SK-MEL-5 (cell line): ENCODE measurements at places on chromosomes 5 and 9. TPM values are rescaled to one million over a fixed set of nuclear protein-coding genes. Genes with fewer than 3 reads are reported as not detected.

- no peak for DNase-seq
Measured at GRCh38 chr9:3900673-3901318, 375.0 kb upstream of the RFX3 start.

DNA sequence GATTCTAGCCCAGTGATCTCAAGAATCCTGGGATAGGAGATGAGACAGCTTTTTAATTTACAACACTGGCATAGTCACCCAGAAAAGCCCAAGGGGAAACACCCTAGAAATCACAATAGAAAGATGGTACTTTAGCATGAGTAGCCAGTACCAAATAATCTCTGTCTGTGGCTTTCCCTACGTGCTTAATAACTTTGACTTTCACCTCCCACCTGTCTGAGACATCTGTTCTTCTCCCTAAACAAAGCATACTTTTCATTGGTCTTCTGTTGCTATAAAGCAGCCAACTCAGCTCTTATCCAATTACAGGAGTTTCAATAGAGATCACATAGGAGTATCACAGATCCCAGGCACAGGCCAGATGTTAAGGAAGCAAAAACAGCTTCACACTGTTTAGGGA is 10.4 kb downstream of the MARCHF3 start:
- DNase-seq: no peak

The FGFR4 gene
- total RNA-seq: 15.2 and 16.6 TPM in 2 replicates

GRCh38 chr9:116450378-116451139 is 236.5 kb upstream of the TRIM32 start:
- DNase-seq: no peak

GRCh38 chr9:88258601-88259000 is 120.3 kb upstream of the SPATA31C2 start:
- DNase-seq: no peak

The NR4A3 gene
- total RNA-seq: 37.7 and 43.5 TPM in 2 replicates

DNA sequence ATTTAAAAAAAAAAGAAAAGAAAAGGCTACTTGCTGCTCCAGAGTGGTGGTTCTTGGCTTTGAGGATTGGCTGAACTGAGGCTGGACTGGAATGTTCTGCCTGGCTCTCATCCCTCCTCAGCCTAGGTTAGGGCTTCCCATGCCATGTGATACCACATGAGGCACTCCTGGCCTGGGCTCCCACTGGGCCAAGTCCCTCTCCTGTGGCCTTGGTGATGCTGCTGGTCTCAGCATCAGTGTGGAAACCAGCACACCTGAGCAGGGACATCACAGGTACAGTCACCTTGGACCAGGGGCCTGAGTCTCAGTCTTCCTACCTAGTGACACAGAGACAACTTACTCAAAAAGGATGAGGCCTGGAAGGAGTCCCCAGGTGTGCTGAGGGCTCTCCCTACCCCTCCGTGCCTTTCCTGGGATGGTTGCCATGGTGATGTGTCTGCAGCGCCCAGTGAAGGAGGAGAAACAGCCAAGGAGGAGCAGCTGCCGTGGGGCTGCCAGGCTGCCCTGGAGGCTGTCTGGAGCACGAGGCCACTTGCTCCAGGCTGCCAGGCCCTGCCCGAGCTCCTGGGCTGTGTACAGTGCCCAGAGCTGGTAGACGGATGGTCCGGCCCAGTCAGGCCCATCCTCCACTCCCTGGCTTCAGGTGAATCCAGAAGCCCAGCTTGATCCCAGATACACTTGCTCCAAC is 71.0 kb downstream of the WNK2 start:
- DNase-seq: no peak

GRCh38 chr5:128551476-128551875 is 13.4 kb upstream of the FBN2 start:
- DNase-seq: no peak

The FOXD1 gene
- 5.3 and 13.1 TPM in 2 replicates for total RNA-seq

DNA sequence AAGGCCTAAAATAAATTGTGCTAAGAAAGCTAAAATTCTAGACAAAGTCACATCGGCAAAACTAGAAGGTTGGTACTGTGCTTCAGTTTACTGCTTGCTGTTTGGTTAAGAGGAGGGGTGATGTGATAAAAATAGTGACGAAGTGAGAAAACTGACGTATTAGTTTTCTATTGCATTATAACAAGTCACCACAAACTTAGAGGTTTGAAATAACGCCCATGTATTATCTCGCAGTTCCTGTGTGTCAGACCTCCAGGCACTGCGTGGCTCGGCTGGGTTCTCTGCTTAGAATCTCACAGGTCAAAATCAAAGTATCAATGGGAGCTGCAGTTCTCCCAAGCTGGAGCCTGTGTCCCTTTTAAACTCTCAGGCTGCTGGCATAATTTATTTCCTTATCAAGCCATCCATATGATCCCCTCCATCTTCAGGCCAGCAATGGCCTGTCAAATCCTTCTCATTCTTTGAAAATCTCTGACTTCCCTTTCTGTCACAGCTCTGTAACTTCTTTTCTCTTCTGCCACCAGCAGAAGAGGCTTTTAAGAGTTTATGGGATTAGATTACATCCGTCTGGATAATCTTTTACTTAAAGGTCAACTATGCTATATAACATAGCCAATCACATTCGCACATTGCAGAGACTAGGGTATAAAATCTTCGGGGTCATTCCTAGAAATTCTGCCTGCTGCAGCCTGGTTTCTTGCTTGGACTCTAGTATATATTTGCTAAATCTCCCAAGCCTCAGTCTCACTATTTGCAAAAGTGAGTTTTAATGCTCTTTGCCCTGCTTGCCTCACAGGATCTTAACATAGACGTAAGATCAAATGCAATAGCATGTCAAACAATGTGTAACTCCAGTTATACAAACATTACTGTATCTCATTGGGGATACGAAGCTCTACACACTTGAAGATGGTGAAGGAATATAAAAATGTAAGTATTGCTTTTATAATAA is 104.0 kb upstream of the CDKN2B start:
- DNase-seq: no peak

The CARTPT gene
- total RNA-seq: not detected in 2 replicates

The NR6A1 gene
- 7.8 and 8.0 TPM in 2 replicates for total RNA-seq

DNA sequence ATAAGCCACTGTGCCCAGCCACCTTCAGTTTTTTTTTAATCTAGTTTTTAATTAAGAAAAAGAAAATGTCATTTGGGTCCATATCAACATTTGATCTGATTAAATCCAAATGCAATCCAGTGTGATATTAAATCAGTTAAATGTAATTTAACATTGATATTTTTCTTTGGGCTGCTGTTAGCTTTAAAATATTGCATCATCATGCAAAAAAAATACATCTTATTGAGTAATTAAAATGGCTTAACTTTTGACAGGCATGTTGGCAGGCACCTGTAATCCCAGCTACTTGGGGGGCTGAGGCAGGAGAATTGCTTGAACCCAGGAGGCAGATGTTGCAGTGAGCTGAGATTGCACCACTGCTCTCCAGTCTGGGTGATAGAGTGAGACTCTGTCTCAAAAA is 22.7 kb upstream of the LRRC70 start:
- no peak for DNase-seq

DNA sequence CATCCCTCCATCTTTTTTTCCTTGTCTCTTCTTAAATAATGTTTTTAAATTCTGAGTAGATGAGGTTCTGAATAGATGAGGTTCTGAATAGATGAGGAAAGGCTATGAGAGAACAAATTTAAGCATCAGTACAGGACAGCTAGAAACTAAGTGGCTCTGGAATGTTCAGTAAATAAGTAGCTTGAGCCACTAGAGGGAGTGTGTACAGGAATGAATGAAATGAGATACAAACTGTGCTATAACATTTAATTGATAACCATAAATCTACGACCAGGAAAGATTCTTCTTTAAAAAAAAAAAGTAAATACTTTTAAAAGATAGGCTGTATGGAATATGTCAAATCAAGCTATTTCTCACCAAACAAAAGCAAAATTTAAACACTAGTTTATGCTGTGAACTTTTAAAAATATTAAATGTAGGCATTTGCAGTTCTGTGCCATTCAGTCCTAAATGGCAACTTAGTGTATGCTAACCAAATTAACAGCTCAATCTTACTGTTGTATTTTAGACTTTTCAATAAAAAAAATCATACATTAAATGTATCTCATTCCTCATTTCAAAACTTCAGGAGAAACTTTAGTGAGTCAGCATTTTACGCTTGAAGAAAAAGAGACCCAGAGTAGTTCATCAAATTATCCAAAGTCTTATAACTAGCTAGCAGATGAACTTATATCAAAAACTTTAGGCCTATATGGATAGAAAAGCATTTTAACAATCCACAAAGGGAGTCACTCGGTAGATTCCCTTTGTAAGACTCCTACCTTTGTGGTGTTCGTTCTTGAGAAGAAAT is 70.4 kb upstream of the SNX2 start:
- peak; percentile 76 for DNase-seq

DNA sequence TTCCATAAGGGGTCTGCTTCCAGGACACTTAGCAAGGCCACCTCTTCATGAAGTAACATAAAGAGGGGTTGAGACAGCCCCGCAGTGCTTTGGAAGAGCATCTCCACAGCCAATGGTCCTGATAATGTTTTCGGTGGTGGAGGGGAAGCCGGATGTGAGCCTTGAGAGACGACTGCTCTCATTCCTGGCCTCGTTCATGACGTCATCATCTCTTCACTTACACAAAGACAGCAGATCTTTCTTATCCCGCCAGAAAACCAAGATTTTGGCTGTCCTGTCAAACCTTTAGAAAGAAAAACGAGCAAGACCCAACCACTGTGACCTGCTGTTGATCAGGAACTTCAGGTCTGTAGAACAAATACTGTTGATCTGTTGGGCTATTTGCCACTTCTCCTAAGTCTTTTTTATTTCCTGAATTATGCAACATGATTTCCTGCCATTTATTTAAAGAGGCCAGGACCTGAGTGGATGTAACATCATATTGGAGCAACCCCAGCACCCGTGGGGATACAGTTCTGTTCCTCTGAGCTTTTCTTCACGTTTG is 89.0 kb upstream of the IRX2 start:
- no peak for DNase-seq

DNA sequence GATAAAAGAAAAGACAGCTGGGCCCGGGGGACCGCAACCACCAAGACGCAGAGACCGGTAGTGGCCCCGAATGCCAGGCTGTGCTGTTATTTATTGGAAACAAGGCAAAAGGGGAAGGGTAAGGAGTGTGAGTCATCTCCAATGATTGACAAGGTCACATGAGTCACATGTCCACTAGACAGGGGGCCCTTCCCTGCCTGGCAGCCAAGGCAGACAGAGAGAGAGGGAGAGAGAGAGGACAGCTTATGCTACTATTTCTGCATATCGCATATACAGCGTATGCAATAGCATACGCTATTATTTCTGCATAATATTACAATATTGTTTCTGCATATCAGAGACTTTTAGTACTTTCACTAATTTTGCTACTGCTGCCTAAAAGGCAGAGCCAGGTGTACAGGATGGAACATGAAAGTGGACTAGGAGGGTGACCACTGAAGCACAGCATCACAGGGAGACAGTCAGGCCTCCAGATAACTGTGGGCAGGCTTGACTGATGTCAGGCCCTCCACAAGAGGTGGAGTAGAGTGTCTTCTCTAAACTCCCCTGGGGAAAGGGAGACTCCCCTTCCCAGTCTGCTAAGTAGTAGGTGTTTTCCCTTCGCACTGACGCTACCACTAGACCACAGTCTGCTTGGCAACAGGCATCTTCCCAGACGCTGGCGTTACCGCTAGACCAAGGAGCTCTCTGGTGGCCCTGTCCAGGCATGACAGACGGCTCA is 50.3 kb downstream of the RFX3 start:
- DNase-seq: no peak

DNA sequence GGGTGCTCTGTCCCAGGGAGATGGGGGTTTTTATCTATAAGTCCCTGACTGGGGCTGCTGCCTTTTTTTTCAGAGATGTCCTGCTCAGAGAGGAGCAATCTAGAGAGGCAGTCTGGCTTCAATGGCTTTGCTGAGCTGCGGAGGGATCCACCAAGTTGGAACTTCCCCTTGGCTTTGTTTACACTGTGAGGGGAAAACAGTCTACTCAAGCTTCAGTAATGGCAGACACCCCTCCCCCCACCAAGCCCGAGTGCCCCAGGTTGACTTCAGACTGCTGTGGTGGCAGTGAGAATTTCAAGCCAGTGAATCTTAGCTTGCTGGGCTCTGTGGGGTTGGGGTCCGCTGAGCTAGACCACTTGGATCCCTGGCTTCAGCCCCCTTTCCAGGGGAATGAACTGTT is 375.8 kb downstream of the RAB3C start:
- DNase-seq: no peak

DNA sequence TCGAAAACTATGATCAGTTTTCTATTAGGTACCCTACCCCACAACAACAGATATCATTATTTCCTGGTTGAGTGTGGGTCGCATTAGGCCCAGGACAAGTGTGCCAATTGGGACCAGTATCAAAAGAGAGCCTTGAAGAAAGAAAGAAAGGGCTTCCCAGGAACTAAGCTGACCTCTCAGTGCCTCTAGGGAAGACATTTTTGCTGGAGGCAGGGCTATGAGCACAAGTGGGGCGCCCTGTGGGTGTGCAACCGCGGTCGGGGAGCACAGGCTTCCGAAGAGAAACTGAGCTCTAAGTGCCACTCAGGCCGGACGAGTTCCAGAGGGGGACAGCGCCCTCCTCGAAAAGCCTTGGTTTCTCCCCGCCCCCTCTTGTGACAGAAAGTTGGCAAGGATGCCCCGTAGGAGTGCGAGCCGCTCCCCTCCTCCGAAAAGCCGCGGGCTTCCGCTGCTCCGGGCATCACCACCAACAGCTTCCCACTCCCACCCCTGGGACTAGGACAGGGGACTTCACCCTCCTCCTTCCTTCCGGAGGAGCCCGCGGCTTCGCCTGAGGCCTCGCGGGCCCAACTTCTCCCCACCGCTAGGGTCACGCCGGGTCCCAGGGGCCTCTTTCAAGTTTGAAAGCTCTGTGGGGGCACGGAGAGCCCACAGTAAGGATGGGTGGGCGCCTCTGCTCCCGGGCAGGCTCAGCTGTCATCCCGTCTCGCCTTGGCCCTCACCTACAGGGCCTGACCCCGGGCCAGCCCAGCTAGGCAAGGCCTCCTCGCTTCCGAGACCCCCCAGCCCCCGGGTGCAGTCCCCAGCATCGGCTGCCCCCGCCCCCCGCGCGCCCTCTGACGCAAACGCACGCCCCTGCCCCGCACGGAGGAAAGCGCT is 2.0 kb downstream of the NR2F1-AS1 start:
- DNase-seq: no peak

- DNase-seq: no peak
Measured at GRCh38 chr5:82367930-82368329, 89.8 kb upstream of the RPS23 start.

- no peak for DNase-seq
Measured at GRCh38 chr9:125460346-125460745, 198.7 kb downstream of the GAPVD1 start.

DNA sequence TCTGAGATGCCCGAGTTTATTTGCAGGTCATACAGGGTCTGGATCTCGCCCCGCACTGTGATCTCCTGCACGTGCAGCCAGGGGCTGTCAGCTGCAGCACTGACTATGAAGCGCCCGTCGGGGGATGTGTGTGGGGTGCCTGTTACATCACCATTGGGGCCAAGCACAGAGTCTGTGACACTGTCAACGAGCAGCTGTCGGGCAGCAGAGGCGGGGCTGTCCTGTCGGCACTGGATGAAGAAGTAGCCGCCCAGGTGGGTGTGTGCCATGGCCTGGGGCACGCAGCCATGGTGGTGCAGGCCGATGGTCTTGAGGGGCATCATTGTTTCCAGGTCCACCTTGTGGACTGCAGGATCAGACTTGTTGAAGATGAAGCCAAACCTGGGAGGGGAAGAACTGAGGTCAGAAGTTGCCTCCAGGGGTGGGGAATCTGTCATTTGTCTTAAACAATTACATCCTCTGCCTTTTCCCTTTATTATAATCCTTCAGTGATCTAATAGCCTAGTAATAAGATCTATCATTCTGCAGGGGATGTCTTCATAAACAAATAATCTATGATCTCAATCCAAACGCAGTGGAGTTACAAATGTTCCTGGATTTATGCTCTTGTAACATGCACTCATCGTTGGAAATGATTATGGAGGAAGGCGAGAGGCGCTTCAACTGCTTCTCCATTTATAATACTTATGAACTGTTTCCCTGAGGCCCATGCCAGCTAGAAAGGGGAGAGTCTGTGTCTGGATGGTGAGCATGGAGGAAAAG is 147.8 kb downstream of the HSPA4 start:
- no peak for DNase-seq
